Activated CD4-positive, alpha-beta T cell treated with anti-CD3 and anti-CD28 coated beads for 4 hours (primary cell): ENCODE measurements at places on chromosomes 7 and 10.

- DNase-seq: peak; percentile 25
Measured at GRCh38 chr7:151769188-151769821, 107.6 kb downstream of the PRKAG2 start.

DNA sequence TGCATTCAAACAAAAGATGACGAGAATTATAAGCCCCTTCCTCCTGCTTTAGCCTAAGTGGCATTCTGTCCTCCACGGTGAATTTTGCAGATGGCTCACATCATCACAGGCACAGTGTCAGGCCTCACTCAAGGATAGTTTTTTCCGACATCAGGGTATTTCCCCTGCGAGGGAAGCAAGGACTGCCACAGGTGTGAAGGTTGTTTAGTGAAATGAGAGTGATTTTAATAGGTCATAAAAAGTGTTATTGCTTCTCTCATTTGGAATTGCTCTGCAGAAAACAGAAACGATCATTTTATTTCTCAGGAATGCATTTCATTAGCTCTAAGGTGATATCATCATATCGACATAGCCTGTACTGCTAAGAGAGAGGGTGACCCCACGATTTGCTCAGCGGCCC lies 128.7 kb upstream of the LANCL2 start:
- DNase-seq: no peak

DNA sequence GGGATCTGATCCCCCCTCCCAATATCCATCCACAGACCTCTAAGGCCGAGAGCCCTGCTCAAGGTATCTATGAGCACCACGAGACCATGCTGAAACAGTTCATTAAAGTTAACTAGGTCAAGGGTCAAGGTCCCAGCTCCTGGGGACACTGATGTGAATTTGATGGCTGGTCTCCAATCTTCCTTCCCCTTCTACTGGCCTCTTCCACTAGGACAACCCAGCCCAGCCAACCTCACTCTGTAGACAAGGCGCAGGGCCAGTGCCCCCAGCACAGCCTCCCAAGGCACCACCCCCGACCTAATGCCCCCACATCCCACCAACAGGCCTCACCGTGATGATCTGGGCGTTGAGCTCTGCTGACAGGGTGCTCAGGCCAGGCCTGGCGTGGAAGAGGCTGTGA lies 15.6 kb downstream of the RRP12 start:
- no peak for DNase-seq

GRCh38 chr10:30192846-30193608 lies 133.6 kb upstream of the JCAD start:
- no peak for DNase-seq

- DNase-seq: no peak
Measured at GRCh38 chr7:115593111-115593510, 437.5 kb downstream of the TFEC start.

DNA sequence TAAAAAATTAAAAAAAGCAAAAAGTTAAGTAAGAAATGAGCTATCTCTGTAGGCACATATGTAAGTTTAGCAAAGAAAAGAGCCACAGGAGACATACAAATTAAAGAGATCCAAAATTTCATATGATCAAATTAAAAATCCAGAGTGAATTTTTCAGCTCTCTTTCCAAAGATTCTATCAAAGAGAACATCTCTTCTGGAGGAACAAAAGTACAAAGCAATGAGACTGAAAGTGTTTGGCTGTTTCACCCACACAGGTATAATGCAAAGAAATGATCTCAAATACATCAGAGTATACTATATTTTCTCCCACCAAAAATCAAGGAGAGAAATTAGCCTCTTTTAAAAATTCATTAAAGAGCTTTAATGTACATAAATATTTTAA lies 74.8 kb upstream of the ASAH2 start:
- DNase-seq: no peak
